ENCODE measurements at places on chromosomes 3 and 15.
A peak's percentile ranks its signal among the peaks of the same experiment; 100 is the strongest.

- DNase-seq, result no peak
Measured at GRCh38 chr3:139024968-139025367, 4.2 kb upstream of the PRR23B start.

- DNase-seq, result peak; percentile 43
Measured at GRCh38 chr3:85821130-85821756, 862.5 kb downstream of the CADM2 start.

GRCh38 chr15:91609231-91609630 lies 244.3 kb upstream of the SLCO3A1 start:
- DNase-seq, result no peak

GRCh38 chr15:83846847-83847246 lies 192.9 kb downstream of the ADAMTSL3 start:
- no peak for DNase-seq

- no peak for DNase-seq
Measured at GRCh38 chr3:130658678-130659077, 88.0 kb downstream of the PIK3R4 start.
